Neural crest cell (in vitro differentiated cells): ENCODE measurements at places on chromosomes 1 and 21. TPM values are rescaled to one million over a fixed set of nuclear protein-coding genes. Genes with fewer than 3 reads are reported as not detected.

The VCAM1 gene
- 8.6 and 8.7 TPM in 2 replicates for total RNA-seq

The RNASEL gene
- total RNA-seq: 3.3 and 3.4 TPM in 2 replicates

The SERTAD4 gene
- total RNA-seq: 1.5 and 1.6 TPM in 2 replicates

The C4BPA gene
- not detected in 2 replicates for total RNA-seq

DNA sequence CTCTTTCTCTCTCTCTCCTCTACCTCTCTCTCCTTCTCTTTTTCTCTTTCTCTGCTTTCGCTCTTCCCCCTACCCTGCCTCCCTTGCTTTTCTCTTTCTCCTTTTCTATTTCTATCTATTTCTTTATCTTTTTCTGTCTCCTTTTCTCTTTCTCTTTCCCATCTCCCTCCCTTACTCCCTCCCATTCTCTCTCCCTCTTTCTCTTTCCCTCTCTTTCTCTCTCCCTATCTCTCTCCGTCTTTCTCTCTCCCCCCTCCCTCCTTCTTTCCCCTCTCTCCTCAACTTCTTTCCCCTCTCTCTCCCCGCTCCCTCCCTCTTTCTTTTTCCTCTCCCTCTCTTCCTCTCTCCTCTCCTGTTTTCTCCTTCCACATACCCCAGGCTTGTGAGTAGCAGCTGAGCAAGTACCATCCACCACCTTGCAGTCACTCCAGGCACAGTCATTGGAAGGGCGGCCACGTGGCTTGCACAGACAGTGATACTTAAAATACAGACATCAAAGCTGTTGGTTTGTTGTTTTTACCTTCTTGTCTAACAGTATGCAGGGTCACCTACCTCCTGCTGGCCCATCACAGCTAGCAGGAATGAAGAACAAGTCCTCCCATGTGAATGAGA lies 209.1 kb upstream of the COA6 start:
- no peak overlapping the region for H3K4me3 ChIP-seq
- no peak for DNase-seq
- peaks cover 20% of the 10 kb centered on the region for H3K27me3 ChIP-seq
- H3K27ac ChIP-seq: peak overlapping the region; percentile 91
- H3K4me1 ChIP-seq: no peaks in the 10 kb centered on the region
- no peaks in the 10 kb centered on the region for H3K36me3 ChIP-seq

DNA sequence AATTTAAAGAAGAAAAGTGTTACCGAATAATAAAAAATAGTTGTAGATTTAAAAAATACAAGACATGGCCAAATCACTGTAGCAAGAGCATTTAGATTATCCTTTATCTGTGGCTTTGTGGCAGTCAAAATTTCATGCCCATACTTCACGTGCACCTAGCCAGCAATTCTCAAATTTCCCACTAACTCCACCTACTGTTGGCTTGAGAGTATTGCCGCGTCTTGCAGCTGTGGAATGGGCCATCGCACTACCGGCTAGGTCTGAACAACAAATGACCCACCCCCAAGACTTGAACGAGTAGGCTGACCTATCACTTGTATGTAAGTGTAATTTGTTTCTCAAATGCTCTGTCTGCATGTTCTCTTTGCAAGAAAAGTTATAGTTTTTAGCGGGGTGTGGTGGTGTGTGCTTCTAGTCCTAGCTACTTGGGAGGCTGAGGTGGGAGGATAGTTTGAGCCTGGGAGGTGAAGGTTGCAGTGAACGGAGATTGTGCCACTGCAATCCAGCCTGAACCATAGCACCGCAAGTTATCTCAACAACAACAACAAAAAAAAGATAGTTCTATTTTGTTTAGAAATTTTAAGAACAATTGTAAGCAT lies 4.1 kb downstream of the KRTAP13-4 start:
- no peaks in the 10 kb centered on the region for H3K36me3 ChIP-seq
- H3K4me3 ChIP-seq: no peak overlapping the region
- no peak overlapping the region for H3K27ac ChIP-seq
- peaks cover 29% of the 10 kb centered on the region for H3K27me3 ChIP-seq
- peaks cover 4% of the 10 kb centered on the region for H3K4me1 ChIP-seq

GRCh38 chr1:178796013-178796412 lies 71.0 kb downstream of the RALGPS2 start:
- no peak overlapping the region for H3K4me3 ChIP-seq
- DNase-seq: no peak
- no peaks in the 10 kb centered on the region for H3K4me1 ChIP-seq
- no peaks in the 10 kb centered on the region for H3K27me3 ChIP-seq
- no peak overlapping the region for H3K27ac ChIP-seq

DNA sequence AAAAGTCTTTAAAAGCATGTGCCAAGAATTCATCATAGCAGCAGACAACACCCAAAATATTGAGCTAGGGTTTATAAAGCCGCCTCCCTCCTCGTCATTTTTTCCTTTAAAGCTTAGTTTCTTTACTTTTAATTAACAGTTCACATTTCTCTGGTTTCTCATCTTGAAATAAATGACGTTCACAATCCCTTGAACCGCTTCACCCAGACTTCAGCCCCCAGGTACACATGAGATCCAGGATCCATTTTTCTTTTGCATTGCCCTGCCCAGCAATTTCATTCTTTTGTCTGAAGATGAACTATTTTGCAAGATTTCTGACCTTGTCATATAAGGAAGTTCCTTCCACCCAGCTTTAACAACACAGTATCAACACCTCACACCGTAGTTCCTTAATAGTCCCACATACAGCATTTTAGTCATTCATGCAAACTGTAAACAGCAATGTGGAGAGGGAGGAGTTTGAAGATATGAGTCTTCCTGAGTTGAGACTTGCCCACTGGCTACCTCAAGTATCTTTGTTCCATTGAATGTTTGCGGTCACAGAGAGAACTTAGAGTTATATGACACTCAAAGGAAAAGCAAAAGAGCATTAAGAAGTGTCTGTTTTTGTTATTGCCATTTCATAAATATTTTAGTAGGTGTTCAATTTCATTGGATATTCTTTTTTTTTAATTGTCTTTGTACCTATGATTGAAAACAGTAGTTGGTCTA lies 35.3 kb upstream of the CACYBP start:
- no peak overlapping the region for H3K4me3 ChIP-seq
- peaks cover 8% of the 10 kb centered on the region for H3K4me1 ChIP-seq

DNA sequence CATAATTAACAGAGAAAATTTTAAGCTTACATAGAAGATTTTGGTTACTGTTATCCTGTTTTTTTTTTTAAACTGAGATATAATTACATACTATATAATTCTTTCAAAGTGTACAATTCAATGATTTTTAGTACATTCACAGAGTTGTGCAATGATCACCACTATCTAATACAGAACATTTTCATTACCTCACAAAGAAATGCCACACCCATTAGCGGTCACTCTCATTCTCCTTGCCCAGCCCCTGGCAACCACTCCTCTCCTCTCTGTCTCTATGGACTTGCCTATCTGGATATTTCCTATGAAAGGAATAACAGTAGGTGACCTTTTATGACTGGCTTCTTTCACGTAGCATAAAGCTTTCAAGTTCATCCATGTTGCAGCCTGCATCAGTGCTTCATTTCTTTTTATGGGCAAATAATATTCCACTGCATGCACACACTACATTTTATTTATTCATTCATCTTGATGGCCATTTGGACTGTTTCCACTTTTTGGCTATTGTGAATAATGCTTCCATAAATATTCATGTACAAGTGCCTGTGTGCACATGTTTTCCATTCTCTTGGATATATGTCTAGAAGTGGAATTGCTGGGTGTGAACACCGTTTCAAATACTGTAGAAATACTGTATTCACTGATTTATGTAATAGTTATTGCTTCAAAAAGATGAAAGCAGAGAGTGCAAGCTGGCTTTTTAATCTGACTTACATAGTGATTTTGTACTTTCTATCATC lies 26.5 kb downstream of the TAF5L start:
- no peak overlapping the region for H3K4me3 ChIP-seq
- H3K4me1 ChIP-seq: no peaks in the 10 kb centered on the region
- no peak overlapping the region for H3K27ac ChIP-seq
- H3K36me3 ChIP-seq: peaks cover 11% of the 10 kb centered on the region
- no peak for DNase-seq

GRCh38 chr1:36383240-36383639 lies 2.5 kb downstream of the STK40 start:
- H3K27me3 ChIP-seq: no peaks in the 10 kb centered on the region
- H3K4me3 ChIP-seq: peak overlapping the region; percentile 47
- no peaks in the 10 kb centered on the region for H3K36me3 ChIP-seq
- H3K4me1 ChIP-seq: peaks cover 39% of the 10 kb centered on the region

The SH3BGR gene
- total RNA-seq: 2.3 and 2.4 TPM in 2 replicates

DNA sequence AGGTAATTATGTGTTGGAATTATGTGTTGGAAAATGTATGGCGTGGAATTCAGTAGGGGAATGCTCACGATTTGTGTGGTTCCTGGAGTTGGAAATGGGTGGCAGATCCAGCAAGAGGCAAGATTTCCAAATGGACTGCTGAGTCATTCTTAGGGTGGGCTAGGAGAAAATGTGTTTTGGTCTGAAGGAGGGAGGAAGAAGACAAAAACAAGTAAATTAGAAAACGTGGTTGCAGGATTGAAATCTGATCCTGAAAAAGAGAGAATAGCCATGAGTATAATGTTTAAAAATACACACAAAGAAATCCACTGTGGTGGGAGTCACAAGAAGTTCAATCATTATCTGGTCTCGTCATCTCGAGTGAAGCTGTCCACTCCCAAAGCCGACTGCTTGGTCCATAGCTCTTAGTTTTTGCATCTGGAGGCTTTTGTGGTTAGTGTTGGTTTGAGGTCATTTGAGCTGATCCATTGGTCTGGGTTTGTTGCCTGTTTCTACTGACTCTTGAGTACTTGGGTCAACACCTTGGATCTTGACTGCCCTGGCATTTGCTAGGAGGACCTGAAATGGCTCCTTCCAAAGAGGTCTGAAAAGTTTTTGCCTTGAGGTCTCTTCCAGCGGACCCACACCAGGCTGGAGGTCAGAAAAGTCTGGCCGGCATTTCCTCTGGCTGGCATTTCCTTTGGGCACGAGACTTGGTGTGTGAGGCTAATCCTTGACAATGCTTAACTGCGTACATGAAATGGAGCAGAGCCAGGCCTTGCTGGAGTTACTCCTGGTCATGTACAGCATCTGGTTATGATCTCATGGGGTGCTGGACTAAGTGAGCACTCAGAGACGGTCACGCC lies 9.2 kb downstream of the MX2 start:
- H3K27me3 ChIP-seq: peaks cover 3% of the 10 kb centered on the region
- no peaks in the 10 kb centered on the region for H3K36me3 ChIP-seq
- H3K4me3 ChIP-seq: no peak overlapping the region

The CSF3R gene
- total RNA-seq: not detected in 2 replicates

DNA sequence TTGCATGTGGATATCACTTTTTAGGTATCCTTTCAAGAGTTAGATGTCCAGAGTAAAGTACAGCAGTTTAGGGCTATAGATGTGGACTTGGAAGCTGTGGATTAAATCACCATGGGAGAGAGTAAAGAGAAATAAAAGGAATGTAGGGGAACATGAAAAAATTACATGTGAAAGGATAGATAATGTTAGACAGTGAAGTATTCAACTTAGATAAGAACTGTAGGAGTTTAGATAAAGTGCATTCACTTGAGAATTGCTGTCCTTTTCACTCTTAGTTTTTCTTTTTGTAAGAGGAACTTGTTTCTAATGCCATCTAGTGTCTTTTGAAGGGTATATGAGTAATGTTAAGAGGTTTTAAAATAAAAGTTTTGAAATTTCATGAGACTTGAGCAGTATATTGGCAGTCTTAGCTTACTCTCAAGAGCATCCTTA lies 40.1 kb downstream of the MAST2 start:
- no peaks in the 10 kb centered on the region for H3K27me3 ChIP-seq
- H3K36me3 ChIP-seq: peaks cover 5% of the 10 kb centered on the region
- no peak overlapping the region for H3K4me3 ChIP-seq
- peaks cover 6% of the 10 kb centered on the region for H3K4me1 ChIP-seq
- no peak for DNase-seq

- peaks cover 4% of the 10 kb centered on the region for H3K27me3 ChIP-seq
- no peak overlapping the region for H3K27ac ChIP-seq
- no peaks in the 10 kb centered on the region for H3K36me3 ChIP-seq
- peaks cover 20% of the 10 kb centered on the region for H3K4me1 ChIP-seq
Observed at GRCh38 chr1:41242342-41243078, 404 bp upstream of the SCMH1 start.

The DAB1 gene
- total RNA-seq: 14.0 and 16.5 TPM in 2 replicates

DNA sequence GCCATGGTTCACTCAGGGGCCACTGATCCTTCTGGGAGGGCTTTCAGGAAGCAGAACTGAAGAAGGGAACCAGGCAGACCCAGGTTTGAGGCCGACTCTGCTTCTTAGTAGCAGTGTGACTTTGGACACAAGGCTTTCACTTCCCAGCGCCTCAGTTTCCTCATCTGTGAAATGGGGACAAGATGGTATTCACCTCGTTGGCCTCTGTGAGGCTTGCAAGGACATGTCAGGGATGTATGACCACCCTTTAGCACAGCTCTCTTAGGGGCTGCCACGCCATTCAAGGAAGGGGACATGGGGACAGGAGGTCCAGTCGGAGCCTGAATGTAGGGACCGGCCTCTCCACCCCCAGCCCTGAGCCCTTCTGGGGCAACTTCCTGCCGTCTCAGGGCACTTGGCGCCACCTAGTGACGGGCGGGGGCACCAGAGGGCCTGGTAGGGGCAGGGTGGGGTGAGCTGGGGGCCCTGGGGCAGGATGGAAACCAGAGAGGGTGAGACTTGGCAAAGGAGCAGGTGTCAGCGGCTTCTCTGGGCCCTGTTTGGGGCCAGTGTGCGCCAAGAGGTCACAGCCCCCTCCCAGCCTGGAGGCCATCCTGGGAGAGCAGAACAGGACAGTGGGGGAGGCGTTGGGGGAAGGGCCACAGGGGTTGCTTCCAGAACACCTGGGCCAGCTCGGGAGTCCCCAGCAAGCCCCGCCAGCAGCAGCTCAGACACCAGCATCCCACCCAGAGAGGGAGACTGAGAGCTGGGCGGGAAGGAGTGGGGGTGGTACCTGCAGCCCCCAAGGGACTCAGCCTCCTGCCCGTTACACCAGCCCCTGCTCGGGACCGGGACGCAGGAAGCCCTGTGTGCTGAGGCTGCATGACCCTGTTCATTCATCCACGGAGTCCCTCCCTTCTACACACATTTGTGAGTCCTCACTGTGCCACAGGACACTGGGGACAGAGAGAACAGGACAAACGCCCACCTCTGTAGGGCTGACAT lies 102.5 kb upstream of the TARDBP start:
- no peaks in the 10 kb centered on the region for H3K36me3 ChIP-seq
- no peaks in the 10 kb centered on the region for H3K27me3 ChIP-seq
- no peak overlapping the region for H3K27ac ChIP-seq
- no peak overlapping the region for H3K4me3 ChIP-seq
- DNase-seq: peak; percentile 56

- no peaks in the 10 kb centered on the region for H3K27me3 ChIP-seq
- no peak overlapping the region for H3K4me3 ChIP-seq
- DNase-seq: no peak
- no peaks in the 10 kb centered on the region for H3K36me3 ChIP-seq
Observed at GRCh38 chr1:97875996-97876395, 44.8 kb downstream of the DPYD start.

GRCh38 chr1:165114022-165114888 lies 242.3 kb downstream of the LMX1A start:
- peaks cover 83% of the 10 kb centered on the region for H3K27me3 ChIP-seq
- H3K4me3 ChIP-seq: no peak overlapping the region
- peak; percentile 65 for DNase-seq
- H3K4me1 ChIP-seq: peaks cover 4% of the 10 kb centered on the region
- H3K36me3 ChIP-seq: no peaks in the 10 kb centered on the region
- H3K27ac ChIP-seq: no peak overlapping the region

The RPE65 gene
- total RNA-seq: not detected in 2 replicates

- H3K4me1 ChIP-seq: peaks cover 8% of the 10 kb centered on the region
- no peaks in the 10 kb centered on the region for H3K27me3 ChIP-seq
- DNase-seq: no peak
- H3K27ac ChIP-seq: no peak overlapping the region
- H3K4me3 ChIP-seq: no peak overlapping the region
Observed at GRCh38 chr21:39221997-39222486, 38.8 kb upstream of the PSMG1 start.

- no peak overlapping the region for H3K4me3 ChIP-seq
- no peak overlapping the region for H3K27ac ChIP-seq
- no peak for DNase-seq
- no peaks in the 10 kb centered on the region for H3K4me1 ChIP-seq
Observed at GRCh38 chr21:40356644-40357043, 489.4 kb downstream of the PCP4 start.
